ENCODE measurements at places on chromosomes 2 and 18.

GRCh38 chr2:205032093-205032551, 486.8 kb downstream of the PARD3B start:
- no peak for DNase-seq

DNA sequence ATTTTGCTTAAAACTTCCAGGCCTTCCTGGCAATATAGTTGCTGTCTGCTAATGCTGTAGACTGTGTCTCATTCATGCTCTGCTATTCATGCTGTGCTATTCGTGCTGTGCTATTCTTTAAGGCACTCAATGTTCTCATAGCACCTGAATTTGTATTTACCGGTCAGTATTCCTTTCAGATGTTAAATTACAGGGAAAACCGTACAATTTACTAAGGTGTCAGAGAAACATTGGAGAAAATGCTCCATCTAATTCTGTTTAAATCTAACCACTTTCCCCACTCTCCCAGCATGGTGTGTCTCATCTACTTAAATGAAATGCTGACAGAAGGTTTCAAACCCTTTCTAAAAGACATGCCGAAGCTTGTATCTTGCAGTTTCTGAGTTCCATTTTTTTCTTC, 25.0 kb downstream of the FAM171B start:
- no peak for DNase-seq

DNA sequence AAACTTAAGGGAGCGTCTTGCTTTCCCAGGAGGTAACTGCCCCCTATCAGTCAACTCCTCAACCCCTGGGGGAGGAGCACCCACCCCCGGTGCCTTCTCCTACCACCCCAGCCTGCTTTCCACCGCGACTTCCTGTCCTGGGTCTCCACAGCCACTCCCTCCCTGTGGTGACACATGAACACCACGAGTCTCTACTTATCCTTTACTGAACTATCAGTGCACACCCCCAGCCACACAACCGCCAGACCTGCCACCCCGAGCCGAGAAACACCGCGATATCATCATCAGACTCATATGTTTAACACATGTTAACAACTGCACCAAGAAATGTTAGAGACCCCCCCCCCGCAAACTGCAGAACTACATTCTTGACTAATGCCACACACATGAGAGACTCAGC, 43.3 kb downstream of the LONRF2 start:
- no peak for DNase-seq

DNA sequence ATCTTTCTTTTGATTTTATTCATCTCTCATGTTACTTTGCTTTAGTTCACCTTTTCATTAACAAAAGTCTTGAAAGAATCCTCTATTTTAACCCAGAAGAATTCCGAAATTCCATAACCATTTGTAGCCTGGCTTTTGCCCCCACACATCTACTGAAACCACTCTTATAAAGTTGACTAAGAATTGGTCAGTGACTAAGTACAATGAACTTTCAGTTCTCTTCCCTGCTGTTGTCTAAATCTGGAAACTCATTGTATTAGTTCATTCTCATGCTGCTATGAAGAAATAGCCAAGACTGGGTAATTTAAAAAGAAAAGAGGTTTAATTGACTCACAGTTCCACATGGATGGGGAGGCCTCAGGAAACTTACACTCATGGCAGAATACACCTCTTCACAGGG, 49.9 kb upstream of the PNPT1 start:
- no peak for DNase-seq

GRCh38 chr2:232385660-232386489, 7.3 kb downstream of the ALPP start:
- no peak for DNase-seq

GRCh38 chr2:26033270-26033817, 540 bp upstream of the RAB10 start:
- no peak for DNase-seq

GRCh38 chr18:6590326-6590725, 139.2 kb upstream of the ARHGAP28 start:
- DNase-seq, result no peak

DNA sequence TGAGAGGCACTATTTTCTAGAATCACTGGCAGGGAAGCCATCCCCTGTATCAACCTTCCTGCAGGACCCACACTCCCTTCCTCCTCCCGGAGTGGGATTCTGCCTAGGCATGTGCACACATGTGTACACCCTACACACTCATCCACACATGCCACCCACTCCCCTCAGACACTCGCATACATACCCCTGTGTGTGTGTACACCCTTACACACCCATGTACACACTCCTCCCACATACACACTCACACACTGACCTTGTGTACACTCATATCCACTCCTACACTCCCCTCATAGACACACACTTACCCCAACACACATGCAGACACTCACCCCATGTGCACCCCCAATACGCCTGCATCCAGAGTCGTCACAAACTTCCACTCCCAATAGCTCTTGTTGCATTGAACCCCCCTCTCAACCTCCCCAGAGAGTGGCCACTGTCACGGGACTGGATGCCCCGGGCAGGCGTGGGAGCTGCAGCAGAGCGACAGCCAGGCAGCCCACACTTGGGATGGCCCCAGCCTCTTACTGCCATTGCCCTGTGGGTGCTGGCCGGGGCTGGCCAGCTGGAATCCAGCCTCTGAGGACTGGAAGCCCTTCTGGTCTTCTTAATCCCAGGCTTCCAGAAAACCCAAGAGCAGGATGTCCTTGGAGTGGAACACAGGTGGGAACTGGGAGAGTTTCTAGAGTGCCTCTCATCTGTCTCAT, 251.0 kb downstream of the LOXHD1 start:
- DNase-seq, result no peak

GRCh38 chr2:79487399-79487798, 25.5 kb upstream of the CTNNA2 start:
- DNase-seq, result no peak

DNA sequence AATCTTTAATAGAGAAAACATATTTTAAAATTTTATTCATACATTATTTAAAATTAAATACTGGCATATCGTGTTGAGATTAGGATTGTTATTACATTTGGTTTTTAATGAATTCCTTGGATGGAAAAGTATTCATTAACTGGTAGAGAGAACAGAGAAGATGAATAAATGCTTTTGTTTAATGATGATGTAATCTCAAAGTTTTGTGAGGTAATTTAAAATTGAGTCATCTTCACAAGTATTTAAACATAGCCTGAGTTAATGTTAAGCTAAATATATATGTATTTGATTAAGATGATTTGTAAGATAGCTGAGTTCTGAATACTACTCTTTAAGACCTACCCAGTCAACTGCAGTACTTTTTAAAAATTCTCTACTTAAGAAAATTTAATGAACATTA, 713.4 kb upstream of the VRK2 start:
- DNase-seq, result no peak
